ENCODE measurements at places on chromosomes 7 and 10.

GRCh38 chr7:90916319-90916718 lies 320.2 kb downstream of the CDK14 start:
- DNase-seq: no peak

DNA sequence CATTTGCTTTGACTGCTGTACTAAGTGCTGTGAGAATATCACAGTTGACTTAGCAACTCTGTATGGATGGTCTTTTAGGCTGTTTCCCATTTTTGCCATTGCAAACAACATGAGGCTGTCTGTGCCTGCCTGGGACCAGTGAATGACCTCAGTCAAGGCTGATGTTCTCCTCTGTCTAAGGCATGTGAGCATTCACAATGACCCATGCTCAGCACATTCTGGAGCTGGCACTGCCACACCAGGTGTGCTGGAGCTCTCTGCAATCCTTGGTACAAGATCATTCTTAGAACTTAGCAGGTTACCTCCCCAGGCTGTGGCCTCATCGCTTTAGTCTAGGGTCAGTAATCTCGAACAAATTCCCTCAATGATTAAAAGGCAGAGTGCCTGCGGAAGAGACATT lies 61.9 kb downstream of the SH3PXD2A start:
- no peak for DNase-seq

GRCh38 chr10:130351466-130352290 lies 215.5 kb downstream of the GLRX3 start:
- DNase-seq: no peak

- DNase-seq: no peak
Measured at GRCh38 chr7:93723424-93724124, 149.1 kb upstream of the CALCR start.

- no peak for DNase-seq
Measured at GRCh38 chr7:80900583-80901576, 18.0 kb downstream of the SEMA3C start.

GRCh38 chr7:18996583-18996982 lies 120.9 kb downstream of the TWIST1 start:
- DNase-seq: no peak

GRCh38 chr7:107388604-107389003 lies 81.3 kb upstream of the GPR22 start:
- no peak for DNase-seq

DNA sequence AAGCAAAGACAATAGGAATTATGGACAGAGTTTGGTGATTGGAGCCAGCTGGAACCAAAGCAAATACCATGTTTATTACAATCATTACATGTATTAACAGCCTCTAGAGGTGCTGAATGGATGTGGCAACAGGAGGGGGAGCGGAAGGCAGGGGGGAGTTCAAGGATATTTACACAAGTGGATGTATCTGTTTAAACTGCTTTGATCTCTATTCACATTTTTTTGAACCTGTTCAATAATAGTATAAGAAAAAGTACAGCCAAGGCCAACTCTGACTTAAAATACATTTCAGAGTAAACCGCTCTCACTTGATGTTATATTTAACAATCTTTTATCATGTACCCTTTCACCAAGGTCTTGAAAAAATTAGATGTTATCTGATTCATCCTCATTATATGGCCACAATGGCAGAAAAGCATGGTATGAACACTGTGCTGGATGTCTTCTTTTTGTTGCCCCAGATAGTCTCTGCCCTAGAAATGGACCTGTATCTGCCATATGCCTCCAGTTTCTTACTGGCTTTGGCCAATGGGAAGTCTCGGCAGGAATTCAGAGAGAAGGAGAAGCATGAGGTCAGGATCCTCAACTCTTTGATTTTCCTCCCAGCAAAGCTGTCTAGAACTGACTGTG lies 88.2 kb upstream of the FAM133B start:
- no peak for DNase-seq

DNA sequence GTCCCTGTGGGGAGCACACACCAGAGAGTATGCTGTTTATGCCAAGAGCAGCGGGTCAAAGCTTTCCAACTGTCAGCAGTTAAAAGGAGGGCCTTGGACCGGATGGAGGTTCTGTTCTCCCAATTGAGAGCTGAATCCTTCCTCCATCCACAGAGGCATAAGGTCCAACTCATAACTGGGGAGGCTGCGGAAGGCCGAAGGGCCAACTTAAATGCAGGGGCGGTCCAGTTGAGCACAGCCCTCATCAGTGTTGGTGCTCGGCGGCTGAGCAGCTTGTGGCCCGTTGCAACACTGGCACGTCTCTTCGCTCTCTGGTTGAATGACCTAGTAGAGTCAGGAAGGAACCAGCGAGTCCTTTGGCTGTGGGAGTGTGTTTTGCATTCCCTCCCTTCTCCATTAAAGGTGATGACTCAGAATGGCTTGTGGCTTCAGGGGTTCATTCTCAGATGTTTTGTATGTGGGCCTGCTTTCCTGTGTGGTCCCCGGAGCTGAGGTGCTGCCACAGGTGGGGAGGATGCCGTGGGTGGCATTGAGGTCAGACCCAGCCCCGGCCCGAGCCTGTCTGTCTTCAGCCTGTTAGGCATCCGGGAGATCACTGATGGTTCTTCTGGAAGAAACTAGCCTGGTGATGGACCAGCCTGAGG lies 44.8 kb upstream of the DMBT1 start:
- no peak for DNase-seq

DNA sequence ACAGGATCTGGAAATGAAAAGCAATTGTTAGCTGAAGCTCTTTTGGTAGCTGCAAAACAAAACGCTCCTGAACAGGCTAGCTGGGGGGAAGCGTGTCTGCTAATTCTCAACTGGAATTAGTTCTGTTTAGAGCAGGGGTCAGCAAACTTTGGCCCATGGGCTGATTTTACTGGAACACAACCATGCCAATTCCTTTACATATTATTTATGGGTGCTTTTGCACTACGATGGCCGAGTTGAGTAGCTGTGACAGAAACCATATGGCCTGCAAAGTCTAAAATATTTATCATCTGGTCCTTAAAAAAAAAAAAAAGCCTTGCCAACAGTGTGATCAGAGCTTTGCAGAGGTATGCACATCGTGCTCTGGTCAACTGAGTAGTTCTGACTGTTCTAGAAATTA lies 108.4 kb upstream of the PDLIM1 start:
- no peak for DNase-seq

GRCh38 chr7:151566897-151567320 lies 47.2 kb upstream of the RHEB start:
- DNase-seq: no peak

DNA sequence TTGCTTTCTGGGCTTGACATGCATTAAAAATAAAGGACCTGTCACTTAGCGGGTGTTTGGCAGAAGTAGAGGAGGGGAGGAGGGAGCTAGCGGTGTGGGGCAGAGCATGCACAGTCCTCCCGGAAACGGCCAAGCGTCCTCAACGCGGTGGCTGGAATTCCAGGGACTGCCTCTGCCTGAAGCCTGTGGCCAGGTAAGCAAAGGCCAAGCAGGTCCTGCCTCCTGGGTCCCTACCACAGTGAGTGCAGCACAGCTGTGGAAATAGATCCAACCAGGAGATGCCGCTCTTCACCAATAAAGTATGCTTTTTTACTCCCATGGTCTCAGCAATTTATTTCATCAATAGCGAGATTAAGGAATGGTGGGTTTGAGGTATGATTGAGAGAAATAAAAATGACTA lies 323.4 kb downstream of the WDR37 start:
- DNase-seq: no peak

DNA sequence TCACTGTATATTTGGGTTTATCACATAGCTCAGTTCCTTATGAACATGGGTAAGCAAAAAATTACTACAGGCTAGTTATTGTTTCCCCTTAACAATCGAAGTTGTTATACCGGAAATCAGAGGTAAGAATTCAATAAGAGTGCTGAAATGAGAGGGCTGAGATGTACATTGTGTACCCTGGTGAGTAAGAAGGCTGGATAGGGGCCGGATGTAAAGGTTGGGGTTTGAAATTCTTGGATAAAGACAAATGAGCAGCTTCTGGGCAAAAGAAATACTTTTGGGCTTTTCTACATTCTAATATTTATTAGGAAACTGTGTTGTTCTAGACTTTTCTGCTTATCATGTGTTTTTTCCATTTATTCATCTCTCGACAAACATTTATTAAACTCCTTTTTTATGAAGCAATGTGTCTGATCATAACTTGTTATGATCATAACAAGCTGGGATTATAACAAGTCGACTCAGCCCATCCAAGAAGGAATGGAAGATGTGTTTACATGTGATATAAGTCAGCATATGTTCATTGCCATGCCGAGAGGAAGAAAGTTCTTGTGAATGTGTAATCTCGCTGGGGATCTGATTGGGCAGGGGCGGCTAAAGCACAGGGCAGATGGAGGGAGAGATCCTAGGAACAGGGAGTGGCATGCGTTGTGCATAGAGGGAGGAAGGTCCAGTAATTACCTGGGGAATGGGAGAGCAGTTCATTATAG lies 155.3 kb downstream of the PLXDC2 start:
- DNase-seq: no peak

DNA sequence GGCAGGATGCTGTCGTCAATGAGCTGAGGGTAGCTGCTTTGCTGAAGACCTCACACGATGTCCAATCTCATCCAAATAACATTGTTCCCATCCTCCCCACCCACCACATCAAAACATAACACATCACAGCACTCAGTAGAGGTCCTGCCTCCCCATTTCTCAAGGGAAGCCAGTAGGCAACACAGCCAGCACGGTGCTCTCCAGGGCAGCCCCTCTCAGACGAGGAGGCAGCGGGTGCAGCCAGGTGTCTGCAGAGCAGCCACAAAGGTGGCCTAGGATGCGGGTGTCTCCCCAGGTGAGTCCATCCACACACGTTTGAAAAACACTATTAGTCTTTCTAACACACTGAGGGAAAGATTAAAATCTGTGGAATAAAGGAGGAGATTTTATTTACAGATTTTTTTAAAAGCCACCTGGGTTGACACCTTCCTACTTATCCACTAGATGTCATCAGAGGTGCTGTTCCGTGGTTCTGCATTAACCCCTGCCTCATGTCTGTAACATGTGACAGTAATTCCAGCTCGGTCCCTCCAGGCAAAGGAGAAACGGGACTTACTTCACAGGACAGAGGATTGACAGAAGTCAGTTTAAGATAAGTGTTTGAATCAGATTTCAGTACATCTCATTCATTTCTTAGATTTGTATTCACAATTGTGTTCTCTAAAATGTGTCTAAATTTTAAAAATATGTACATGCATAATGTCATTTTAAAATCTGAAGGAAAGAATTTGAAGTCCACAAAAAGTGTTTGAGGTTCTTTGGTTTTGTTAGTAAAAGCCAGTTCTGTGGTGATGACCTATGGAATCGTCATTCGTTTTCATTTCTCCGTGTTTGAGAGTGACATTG lies 68.0 kb downstream of the LANCL2 start:
- peak; percentile 39 for DNase-seq

DNA sequence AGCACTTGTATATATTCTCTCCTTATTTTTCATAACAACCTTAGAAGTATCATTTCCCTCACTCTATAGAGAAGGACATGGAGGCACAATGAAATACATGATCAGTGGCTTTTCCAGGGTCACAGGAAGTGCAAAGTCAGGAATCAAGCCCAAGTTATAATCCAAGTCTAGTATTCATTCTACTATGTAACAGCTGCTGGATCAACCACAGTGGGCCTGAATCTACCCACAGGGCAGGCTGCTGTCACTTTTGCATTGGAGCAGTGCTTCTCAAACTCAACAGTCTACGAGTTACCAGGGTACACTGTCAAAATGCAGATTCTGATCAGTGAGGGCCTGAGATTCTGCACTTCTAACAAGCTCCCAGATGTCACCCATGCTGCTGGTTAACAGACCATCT lies 18.3 kb downstream of the ZDHHC16 start:
- DNase-seq: no peak

DNA sequence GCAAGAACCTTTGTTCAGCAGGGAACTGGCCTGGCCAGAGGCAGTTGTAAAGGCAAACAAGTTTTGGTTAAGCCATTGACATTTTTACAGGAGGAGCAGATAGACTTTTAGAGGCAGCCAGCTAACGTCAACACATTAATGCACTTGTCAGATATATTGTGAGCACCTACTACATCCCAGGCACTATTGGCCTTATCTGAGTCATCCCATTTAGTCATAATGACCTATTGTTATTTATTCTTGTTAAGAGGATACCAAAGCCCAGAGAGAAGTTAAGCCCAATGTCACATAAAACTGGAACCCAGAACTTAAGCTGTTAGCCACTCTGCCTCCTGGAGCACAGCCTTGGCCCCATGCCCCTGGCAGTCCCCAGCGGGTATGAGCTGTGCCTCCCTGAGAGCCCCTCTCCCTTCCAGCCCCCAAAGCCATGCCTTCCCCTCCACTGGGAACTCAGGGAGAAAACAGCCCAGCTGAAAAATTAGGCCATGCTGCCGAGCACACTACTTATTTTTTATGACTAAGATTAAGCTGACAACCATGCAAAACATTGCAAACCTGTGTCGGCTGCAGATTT lies 32.7 kb upstream of the TRIM8 start:
- no peak for DNase-seq

DNA sequence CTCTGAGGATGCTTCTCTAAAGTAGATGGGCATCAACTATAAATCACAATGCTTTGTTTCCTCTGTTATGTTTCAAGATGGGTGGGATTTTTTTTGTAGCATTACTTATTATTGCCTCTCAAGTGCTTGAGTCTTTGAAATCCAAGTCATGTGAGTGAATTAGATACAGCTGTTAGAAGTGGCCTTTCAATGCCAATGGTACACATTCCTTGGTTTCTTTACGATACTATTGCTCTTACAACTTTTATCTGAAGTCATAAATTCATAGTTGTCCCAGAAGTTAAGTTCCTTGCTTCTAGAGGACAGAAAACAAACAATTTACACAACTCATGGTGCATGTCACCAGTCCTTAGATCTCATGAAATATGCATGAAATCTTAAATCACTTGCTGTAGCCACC lies 15.5 kb downstream of the CFTR start:
- DNase-seq: no peak

DNA sequence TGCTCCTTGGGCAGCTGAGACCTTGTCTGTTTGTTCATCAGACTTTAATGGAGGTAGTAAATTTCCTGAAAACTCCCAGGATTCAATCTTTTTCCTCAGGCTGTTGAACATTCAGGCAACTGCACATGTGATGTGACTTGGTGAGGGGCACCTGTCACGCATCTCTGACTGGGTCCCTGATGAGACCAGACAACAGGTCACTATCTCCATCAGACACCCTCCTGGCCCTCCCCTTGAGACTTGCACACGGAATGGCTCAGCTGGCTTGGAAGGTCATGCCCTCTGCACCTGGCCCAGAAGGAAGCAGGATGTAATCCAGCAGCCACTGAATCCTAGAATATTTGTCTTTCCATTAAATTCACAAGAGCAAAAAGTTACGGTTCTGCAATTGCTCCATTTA lies 15.9 kb downstream of the AQP1 start:
- DNase-seq: no peak

DNA sequence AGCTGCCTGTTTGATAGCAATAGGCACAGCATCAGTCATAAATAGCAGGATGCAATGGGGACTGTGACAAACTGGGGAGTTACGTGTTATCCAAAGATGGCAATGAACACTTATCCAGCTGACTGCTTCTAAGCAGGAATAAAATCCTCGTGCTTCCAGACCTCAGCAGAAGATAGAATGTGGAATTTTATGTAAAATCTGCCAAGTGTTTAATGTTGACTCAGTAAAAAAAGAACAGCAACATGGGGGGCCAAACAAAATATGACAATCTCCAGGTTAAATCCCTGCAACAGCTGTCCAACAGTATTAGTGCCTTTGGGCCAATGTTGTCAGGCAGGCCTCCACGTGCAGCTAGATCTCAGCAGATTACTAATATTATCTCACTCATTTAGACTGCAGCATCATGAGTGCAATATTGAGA lies 127.3 kb downstream of the SEMA3C start:
- no peak for DNase-seq

GRCh38 chr10:123274306-123275135 lies 120.3 kb downstream of the BUB3 start:
- DNase-seq: no peak
